ENCODE measurements at places on chromosomes 3 and 15. TPM values are rescaled to one million over a fixed set of nuclear protein-coding genes. Genes with fewer than 3 reads are reported as not detected.

RNU6-1 gene
- not detected for polyA plus RNA-seq

EBLN2 gene
- polyA plus RNA-seq = not detected

LRRC31 gene
- 81.1 TPM for polyA plus RNA-seq

ZBED2 gene
- not detected for polyA plus RNA-seq

KIF9 gene
- polyA plus RNA-seq = 20.4 TPM
